ENCODE measurements at places on chromosomes 4 and X. TPM values are rescaled to one million over a fixed set of nuclear protein-coding genes. Genes with fewer than 3 reads are reported as not detected.

Gene ARMCX2
- 20.5 TPM for total RNA-seq

- H3K4me3 ChIP-seq = no peak overlapping the region
- no peaks in the 10 kb centered on the region for H3K36me3 ChIP-seq
Observed at GRCh38 chr4:74969507-74970474, 36.9 kb downstream of the PARM1 start.

GRCh38 chr4:121938282-121939092 lies 13.4 kb downstream of the TRPC3 start:
- H3K36me3 ChIP-seq = no peaks in the 10 kb centered on the region
- no peak overlapping the region for H3K4me3 ChIP-seq
- H3K4me1 ChIP-seq = no peaks in the 10 kb centered on the region

Gene GPAT3
- 9.1 TPM for total RNA-seq

GRCh38 chr4:139791681-139792080 lies 126.1 kb downstream of the MGST2 start:
- no peak for DNase-seq
- H3K27ac ChIP-seq = no peak overlapping the region
- no peaks in the 10 kb centered on the region for H3K36me3 ChIP-seq

Measured in upper lobe of left lung (tissue), 6 donors.